NT2/D1 (cell line): ENCODE measurements at places on chromosomes 3 and 15.

DNA sequence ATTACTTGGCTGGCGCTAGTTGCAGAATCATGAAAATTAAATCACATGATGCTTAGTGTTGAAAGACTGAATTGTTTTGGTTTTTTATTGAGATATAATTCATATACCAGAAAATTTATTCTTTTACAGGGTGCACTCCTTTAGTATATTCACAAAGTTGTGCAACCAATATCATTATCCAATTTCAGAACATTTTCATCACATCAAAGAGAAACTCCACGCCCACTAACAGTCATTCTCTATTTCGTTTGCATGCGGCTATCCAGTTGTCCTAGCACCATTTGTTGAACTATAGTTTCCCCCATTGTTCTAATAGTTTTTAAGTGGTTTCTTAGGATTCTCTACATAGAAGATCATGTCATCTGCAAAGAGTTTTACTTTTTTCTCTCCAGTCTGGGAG lies 3.7 kb downstream of the EHD4 start:
- no peak for DNase-seq

DNA sequence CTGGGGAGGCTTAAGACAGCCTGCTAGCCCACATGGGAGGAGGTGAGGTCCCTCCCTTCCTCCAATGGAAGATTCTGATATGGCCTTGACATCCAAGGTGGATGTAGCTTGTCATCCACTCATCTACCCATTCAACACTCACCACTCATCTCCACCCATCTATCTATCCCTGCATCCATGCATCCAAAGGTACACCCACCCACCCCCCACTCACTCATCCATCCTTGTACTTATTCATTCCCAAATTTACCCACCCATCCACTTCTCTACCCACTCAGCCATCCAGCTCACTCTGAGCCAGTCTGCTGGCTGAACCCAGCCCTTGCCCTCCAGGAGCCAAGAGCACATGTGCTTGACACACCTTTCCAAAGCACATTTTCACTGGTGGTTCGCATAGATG lies 189.7 kb downstream of the TLE3 start:
- DNase-seq, result no peak

DNA sequence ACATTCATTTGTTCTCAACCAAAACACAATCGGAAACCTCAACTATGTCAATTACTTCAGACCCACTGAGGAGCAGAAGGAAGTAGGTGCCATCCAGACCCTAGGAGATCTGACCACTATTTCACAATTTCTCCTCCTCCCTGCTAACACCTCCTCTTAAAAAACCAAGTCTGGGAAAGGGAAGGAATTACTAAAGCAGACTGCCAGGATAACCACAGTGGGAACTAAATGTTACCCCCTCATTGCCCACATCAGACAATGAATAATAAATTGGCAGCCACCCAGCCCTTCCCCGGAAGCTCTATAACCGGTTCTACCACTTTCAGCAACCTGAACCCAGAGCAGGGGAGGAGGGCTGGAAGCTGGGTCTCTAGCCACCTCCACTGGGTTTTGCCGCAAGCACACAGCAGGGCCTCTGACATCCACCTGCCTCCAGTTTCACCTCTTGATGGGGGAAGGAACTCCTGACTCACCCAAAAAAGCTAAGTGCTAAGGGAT lies 17.6 kb downstream of the C15orf62 start:
- no peak for DNase-seq

DNA sequence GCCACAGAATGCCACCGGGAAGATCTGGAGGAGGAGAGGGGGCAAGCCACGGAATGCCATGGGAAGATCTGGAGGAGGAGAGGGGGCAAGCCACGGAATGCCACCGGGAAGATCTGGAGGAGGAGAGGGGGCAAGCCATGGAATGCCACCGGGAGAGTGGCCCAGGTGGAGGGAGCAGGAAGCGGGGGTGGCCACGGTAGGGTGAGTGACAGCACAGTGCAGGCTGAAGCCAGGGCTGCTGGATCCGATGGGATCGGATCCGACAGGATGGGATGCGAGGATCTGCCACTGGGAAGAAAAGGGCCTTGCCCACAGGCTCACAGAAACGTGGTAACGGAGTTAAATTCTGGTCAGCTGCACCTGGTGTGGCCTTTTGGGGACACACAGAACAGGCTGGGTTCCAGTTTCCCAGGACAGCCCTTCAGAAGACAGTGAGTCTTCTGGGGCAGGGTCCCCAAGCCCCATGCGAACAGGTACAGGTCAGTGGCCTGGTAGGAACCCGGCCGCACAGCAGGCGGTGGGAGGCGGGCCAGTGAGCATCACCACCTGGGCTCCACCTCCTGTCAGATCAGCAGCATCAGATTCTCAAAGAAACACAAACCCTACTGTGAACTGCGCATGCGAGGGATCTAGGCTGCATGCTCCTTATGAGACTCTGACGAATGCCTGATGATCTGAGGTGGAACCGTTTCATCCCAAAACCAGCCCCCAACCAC lies 58.8 kb downstream of the XXYLT1 start:
- no peak for DNase-seq

DNA sequence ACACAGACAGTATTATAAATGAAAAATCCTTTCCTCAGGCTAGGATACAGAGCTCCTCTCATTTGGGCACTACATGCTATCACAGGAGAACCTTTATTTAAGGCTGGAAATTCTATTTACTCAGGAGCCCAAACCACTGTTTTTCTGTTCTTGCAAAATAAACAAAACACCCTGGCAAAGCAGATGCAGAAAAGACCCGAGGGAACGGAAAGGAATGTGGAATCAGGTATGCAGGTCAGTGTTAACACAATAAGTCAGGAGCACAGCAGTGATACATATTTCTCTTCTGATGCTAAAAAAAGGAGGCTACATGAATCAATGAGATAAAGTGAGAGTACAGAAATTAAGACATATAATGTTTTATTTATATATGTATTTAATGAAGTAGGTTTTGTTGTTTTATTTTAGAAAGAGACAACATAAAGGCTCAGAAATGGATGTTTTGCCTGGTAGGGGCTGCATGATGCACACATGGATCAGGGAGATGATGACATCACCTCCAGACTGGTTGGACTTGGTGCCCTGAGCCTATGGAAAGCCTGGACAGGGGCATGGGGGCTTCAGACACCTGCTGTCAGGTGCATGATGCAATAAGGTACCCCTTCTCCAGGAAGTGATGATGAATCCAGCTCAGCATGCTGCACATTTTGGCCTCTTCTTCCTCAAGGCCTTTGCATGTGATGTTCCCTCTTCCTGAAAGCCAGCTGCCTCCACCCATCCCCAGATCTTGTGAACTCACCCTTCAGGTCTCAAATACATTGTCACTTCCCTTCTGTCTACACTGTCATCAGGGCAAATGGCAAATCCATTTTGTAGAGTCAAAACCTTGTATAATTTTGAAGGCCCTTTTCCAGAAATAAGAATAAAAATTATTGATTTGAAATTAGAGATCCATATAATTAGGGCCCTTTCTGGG lies 19.1 kb upstream of the RBP1 start:
- DNase-seq, result no peak
